Hypothalamus (tissue), 51 donors: ENCODE measurements at places on chromosomes 7 and 10.

GRCh38 chr10:76080451-76080850, 649.0 kb downstream of the LRMDA start:
- DNase-seq, result no peak

DNA sequence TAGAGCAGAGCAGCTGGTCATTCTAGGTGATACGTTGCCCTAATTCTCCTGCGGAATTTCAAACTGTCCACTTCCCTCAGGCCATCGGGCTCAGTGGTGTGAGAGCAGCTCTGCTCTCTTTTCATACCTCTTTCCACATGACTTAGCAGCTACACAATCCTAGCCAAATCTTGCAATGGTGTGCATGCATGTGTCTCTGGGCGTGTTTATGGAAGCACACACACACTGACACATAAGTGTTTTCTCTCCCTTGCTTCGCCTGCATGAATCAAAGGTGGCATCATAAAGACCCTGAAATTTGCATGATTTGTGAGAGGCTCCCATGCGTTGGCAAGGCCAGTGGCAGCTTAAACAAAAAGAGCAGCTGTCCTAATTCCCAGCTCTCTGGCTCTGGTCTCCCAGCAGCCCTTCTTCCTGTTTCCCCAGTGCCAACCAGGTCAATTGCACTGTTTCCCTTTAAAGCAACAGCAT, 1189.5 kb downstream of the GATA3 start:
- DNase-seq, result no peak

- DNase-seq, result no peak
Observed at GRCh38 chr7:123941391-123942180, 16.5 kb downstream of the SPAM1 start.

- no peak for DNase-seq
Observed at GRCh38 chr7:33868166-33868565, 37.2 kb upstream of the BMPER start.

DNA sequence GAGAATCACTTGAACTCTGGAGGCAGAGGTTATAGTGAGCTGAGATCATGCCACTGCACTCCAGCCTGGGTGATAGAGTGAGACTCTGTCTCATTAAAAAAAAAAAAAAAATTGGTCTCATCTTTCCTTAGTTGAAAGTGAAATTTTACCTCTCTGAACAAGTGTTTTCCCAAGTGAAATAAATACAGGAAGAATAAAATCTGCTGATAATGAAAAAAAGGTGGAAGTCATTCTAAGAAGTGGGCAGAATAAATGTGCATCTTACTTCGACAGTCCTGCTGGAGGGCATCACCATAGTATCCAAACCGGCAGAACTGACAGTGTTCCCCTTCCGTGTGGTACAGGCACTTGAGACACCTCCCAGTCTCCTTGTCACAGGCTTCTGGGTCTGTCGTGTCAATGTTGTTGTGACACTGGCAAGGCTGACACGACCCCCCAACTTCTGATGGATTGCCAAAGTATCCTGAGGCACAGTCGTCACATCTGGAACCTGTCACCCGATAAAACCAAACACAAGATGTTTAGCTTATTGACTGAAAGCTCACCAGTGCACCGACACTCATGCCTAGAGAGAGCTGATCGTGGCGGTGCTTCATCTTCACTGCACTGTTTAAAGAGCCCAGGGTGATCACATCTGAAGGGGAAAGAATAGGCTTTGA, 49.6 kb downstream of the LAMB1 start:
- no peak for DNase-seq

- peak; percentile 1 for DNase-seq
Observed at GRCh38 chr7:25098096-25099046, 26.7 kb downstream of the CYCS start.

DNA sequence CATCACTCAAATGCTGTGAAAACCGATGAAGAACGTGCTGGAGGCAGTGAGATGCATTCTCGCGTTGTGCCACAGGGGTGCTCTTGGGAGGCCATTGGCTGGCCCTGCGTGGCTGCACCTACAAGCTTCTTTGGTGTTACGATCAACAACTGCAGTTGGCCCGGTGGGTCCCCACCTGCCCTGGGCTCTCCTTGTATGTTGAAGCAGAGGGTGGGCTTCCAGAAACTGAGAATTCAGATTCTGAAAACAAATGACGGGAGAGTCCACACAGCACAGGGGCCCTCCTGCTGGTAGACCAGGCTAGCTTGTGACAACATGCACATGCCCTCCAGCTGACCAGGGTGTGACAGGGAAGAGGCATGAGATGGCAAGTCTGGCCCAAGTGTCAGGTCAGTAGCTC, 23.7 kb upstream of the DDC start:
- DNase-seq, result no peak

- DNase-seq, result no peak
Observed at GRCh38 chr7:157753713-157754415, 417.1 kb downstream of the DNAJB6 start.

DNA sequence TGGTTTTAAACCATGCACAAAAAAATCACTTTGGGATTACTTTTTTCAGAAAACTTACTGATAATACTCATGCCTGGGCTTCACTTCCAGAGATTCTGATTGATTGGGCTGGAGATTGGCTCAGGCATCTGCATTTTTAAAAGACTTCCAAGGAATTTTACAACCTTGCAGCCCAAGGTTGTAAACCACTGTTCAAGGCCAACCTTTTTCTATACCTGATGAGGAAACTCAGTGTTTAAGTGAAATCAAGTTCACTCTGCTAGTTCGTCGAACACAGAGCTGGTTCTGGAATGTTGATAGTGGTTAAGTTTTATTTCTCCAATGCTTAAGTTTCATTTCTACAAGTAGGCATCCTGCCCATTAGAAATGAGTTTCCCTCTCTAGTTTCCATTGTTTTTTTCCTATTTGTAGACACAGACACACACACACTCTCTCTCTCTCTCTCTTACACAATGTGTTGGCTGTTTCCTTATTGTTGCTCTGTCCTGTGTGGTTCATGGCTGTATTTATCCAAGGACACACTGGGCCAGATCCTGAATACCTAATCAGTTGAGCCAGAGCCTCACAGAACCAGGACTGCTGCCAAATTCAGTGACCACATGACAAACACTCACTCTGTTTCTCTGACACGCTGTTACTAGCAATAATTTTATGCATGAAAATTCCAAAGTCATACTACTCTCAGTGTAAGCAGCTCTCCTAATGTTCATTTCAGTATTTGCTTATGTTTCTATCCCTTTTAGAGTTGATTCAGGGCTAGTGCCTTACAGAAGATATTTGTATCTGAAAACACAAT, 3.7 kb upstream of the IFIT1B start:
- no peak for DNase-seq

GRCh38 chr7:121138262-121138933, 149.9 kb downstream of the CPED1 start:
- DNase-seq, result no peak

GRCh38 chr10:100020886-100021253, 11.1 kb upstream of the DNMBP start:
- DNase-seq, result no peak

- no peak for DNase-seq
Observed at GRCh38 chr10:122450353-122450990, 4.0 kb upstream of the ARMS2 start.

DNA sequence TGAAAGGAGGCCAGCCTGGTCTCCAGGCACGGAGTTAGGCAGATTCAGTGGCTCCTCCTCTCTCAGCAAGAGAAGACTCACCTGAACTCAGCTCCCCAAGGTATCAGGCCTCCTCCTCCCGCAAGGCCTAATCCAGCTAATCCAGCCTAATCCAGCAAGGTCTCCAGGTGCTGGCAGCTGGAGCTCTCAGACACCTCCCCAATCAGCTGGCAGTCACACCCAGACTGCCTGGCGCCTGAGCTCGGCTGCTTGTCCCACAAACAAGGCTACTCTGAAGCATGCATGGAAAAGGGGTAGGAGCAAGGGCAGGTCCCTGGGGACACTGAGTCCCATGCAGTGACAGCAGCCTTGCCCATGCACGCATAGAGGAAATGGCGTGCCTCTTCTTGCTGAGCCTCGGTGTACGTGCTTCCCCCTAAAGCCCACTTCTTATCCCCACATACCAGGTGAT, 3.3 kb upstream of the OPN4 start:
- DNase-seq, result no peak

- no peak for DNase-seq
Observed at GRCh38 chr10:37991655-37992054, 15.2 kb upstream of the ZNF25 start.

DNA sequence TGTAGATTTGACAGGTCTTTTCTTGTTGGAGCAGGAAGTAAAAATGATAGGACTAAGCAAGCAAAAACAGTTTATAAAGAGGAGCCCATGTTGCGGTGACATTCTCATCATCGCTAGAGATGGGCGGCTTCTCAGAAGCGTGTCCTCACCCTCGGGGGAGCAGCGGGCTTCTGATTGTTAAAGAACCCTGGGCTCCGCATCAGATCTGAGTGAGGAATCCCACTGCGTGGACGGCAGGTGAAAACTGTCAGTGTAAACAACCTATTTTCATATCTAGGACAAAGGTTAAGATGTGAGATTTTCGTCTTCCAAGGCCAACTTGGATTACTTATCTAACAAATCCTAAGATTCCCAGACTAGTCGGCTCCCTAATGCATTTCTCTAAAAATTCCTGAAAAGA, 177.6 kb downstream of the ADARB2 start:
- DNase-seq, result no peak

DNA sequence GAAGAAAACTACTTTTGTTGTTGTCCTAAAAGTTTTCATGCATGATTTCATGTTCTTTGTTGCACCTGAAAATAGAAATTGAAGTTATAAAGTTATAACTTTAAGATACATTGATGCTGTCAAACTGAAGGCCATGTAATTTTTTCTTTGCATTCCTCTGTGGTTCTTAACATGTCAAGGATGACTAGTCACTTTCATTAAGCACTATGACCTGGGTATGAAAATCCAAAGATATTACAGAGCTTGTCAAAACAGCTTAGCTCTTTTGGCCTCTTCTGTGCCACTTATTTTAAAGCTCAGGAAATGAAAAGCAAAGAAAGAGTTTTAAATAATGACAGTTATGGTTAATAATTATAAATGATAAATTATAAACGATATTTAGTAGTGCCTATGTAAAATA, 241.6 kb upstream of the CACNA2D1 start:
- DNase-seq, result no peak

DNA sequence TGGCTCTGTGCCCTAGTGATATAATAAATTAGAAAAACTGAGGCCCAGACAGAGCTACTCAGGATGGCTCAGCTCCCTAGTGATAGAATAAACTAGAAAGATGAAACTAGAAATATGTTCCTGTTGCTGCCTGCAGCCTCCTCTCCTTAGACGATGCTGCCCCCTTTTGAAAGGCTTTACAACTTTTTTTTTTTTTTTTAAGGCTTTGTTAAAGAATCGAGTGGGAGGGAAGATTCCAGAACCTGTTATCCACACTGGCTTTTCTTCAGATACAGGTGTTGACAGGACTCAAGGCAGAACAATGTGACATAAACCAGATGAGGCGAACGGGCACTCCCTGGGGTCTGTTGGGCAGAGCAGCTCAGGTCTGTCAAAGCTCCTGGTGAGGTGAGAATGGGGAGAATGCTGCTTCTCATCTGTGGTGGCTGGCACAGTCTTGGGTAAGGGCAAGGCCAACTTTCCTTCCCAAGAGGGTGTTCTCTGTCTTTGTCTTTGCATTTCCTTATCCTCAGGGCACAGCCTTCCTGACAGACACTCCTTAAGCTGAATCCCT, 175.1 kb downstream of the COBL start:
- no peak for DNase-seq

GRCh38 chr7:150994141-150994837, 3.5 kb downstream of the NOS3 start:
- DNase-seq, result no peak

- DNase-seq, result no peak
Observed at GRCh38 chr7:109376576-109376975, 806.9 kb downstream of the DNAJB9 start.

- no peak for DNase-seq
Observed at GRCh38 chr10:105707603-105708002, 1066.5 kb downstream of the SORCS3 start.

DNA sequence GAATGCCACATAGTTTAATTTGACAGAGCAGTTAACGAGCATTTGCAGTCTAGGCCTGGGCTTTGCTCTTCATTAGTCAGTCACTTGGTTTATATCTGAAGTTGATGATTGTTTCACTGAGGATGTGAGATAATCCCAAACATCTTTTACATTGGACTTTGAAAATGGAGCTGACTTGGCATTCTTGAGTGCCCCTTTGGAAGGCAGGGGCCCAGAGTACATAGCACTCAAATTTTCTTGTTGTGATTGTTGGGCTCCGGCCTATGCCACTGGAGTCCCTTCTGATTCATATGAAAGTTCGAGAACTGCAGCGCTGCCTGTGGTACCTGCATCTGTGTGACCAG, 21.9 kb downstream of the DNAJB6 start:
- DNase-seq, result no peak

DNA sequence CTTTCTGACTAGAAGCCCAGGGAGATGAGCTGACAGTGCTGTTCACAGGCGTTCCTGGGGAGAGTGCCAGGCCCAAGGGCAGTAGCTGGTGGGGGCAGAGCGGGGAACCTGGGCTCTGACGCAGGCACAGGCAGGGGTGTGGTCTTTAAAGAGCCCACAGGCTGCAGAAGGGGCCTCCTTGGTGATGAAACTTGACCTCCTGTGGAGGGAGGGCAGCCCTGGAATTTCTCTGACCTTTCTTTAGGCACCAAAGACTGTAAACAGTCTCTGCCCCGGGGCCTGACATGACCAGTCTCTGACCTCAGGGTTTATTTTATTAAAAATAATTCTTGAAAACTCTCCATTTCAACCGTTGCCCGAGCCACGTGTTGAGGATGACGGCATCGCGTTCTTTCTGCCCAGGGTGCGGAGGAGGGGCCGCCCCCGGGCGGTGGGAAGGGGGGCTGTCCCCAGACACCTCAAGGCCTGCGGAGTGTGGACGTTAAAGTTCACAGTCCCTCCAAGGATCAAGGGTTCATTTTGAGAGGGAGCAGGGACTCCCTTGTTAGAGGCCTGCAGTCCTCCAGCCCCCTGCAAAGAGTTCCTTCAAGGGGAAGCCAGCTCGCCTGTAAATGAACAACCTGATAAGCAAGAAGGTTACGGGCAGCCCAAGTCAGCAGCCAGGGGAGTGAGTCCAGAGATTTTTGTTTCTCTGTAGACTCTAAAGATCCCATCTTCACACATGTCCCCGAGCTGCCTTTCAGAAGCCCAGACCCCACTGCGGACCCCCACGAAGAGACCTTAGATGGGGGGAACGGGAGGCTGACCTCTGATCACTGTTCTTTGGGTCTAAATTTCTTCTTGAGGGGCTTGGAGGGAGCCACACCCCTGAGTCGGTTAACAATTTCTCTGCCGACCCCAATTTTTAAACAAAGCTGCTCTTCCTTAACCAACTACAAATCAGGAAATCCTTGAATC, 128.9 kb downstream of the VIPR2 start:
- no peak for DNase-seq

DNA sequence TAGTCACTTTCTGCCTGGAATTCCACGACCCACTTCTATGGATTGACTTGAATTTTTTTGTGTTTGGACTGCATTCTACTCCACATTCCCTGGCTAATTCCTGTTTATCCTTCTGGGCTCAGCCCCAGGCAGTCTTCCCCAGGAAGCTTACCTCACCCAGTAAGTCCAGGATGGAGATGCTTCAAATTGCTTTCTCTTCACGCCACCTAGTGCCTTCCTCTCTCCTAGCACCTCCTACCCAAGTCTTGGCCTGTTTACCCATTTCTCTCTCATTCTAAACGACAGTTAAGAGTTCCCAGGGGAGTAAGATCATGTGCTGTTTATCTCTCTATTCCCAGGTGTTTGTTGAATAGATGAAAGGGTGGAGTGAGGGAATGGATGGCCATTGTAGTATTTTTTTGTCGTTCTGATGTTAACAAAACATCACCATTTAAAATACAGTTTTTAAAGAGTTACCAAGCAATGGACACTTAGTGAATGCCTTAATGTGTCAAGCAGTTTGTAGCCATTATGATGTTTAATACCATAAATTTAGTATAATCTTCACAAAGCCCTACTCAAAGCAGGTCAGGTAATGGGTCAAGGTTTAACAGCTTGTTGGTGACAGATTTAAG, 45.5 kb upstream of the TARP start:
- no peak for DNase-seq
